Left lung (tissue), 14 donors: ENCODE measurements at places on chromosomes 12 and 14. TPM values are rescaled to one million over a fixed set of nuclear protein-coding genes. Genes with fewer than 3 reads are reported as not detected.

DNA sequence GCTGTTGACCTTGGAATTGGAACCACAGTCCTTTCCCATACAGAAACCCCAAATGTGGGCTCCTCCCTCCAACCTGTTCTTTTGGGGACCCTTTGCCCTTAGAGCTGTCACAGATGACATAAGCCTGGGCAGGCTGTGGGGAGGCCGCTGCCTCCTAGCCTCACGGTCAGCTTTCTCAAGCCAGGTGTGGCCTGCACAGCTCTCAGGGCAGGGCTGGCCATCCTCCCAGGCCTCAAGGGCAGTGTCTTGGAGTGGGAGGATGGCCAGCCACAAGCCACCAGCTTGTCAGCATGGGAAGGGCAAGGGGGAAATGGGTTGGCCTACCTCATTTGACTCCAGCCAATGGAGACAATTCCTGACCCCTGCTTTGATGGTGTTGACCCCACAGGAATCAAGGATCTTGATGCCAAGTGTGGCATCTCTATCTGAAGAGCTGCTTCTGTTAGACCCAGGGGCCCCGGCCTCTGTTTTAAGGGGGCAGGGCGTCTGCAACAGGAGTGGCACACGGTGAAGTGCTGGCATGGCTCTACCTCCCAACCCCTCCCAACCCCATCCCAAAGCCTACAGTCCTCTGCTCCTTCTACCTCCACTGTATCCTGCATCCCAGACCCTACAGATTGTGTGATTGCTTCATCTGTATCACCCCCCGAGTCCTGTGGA, 11.5 kb downstream of the CBLN3 start:
- no peak for DNase-seq

The CFAP73 gene
- not detected for total RNA-seq

The PAWR gene
- total RNA-seq = 70.5 TPM

DNA sequence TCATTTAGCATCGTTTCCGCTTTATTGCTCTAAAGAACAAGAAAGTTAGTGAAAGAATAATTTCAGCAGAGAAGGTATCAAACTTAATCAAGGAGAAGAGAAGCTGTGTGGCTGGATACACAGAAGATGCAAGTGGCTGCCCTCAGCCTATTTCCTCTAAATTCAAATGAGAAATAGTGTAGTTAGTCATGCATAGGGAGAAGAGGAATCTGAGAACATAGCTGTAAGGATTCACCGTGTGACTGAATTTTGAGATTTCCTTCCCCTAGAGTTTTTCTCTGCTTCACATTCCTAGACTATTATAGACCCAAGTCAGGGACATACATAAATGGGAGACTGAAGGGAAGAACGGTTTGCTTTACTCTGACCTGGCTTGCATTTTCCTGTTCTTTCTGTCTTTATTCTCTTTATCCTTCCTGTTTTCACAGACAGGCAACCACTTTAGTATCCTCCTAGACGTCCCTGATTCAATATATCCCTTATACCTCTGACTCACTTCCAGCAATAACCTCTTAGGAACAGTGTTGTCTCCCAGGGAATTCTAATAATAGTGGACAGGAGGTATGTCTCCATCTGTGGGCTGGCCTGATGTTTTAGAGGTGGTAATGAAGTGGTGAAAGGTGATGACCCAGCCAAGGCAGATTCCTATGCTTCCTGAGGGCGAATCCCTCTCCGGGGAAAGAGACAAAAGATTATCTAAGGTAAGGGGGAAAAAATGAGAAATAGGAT, 7.0 kb downstream of the RNASE10 start:
- DNase-seq = no peak

DNA sequence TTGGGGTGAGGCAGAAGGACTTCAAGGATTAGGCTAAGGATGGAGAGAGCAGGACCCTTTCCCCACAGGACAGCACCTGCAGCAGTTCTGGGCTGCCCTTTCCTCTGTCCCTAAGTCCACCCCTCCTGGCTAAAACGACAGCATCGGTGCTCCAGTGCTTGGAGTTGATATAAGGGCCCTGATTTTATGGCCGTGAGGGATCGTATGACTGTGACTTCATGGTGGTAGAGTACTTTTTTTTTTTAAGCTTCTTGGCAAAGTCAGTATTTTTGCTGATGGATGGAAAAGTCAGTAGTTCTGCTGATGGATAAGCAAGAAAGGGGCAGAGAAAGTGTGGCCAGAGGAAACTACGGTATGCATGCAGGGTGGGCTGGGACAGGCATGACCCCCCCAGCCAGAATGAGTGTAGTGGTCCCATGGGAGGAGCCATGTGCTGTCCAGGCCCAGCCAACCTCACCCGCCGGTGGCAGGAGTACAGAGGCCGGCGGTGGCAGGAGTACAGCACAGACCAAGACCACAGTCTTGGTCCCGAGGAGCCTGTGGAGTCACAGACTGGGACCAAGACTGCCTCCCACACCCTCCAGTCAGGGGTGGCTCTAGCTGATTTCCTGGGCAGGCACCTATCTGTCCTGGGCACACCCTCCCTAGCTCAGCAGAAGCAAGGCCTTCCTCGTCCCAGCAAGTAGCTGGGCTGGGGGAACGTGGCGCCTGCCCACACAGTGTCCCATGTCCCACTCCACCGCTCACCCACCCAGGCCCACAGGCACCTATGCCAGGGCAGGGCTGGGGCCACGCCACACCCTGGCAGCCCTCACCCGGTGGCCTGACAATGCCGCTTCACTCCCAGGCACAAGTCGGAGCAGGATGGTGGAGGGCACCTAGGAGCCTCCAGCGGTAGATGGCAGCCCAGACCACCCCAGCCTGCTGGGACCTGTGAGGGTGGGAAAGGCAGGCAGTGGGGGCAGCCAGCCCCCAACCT, 46.3 kb downstream of the CCDC88C start:
- no peak for DNase-seq

The SERPINA12 gene
- not detected for total RNA-seq
